ENCODE measurements at places on chromosomes 12 and 14.

DNA sequence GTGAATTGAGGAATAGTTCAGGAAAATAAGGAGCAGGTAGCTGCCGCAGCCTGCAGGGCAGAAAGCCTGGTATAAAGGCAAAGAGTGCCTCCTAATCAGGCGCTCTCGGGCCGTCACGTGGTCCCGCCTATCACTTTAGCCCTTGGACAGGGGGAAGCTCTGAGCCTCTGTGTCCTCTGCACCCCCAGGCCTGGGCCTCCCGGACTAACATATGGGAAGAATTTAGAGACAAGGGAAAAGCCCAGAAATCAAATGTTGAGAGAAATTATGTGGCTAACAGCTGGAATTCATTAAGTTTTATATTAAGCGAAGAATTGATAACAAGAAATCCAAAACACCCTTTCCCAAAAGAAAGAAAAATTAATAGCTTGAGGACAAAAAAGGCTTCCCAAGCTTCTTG lies 417.7 kb downstream of the ATP23 start:
- no peak for DNase-seq

GRCh38 chr12:80016684-80017083 lies 81.8 kb upstream of the PPP1R12A start:
- no peak for DNase-seq

- DNase-seq, result no peak
Observed at GRCh38 chr12:42008996-42009395, 135.7 kb downstream of the GXYLT1 start.

- no peak for DNase-seq
Observed at GRCh38 chr12:31020385-31021166, 53.1 kb upstream of the DDX11 start.

- DNase-seq, result no peak
Observed at GRCh38 chr12:89946518-89947135, 238.0 kb upstream of the ATP2B1 start.

- no peak for DNase-seq
Observed at GRCh38 chr14:92582706-92583452, 69.3 kb downstream of the RIN3 start.

- DNase-seq, result no peak
Observed at GRCh38 chr12:213527-213932, 427 bp downstream of the SLC6A12 start.

- DNase-seq, result no peak
Observed at GRCh38 chr12:130431176-130431575, 93.5 kb downstream of the PIWIL1 start.

GRCh38 chr14:47149326-47149725 lies 497.7 kb upstream of the RPL10L start:
- no peak for DNase-seq

DNA sequence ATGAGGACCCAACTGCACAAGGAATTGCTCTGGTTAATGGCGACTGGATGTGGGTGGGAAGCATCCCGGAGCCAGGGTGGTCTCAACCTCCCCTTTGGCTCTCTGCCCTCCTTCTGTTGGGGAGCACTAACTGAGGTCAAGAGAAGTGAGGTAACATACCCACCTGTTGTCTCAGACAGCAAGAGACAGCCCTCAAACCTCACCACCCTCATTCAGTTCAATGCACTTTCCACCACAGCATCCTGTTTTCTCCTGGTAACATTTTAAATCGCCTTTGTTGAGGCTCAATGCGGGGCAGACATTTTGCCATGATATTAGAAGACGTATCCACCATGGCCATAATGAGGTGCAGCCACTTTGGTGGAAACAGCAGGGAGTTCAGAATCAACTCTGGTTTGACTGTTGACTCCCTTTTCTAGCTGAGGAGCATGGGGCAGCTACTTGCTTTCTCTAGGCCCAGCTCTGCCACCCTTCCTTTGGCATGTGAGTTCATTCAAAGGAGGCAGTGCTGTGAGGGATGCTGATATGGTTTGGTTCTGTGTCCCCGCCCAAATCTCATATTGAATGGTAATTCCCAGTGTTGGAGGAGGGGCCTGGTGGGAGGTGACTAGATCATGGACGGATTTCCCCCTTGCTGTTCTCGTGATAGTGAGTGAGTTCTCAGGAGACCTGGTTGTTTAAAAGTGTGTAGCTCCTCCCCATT lies 338.6 kb downstream of the PCNX1 start:
- DNase-seq, result no peak

DNA sequence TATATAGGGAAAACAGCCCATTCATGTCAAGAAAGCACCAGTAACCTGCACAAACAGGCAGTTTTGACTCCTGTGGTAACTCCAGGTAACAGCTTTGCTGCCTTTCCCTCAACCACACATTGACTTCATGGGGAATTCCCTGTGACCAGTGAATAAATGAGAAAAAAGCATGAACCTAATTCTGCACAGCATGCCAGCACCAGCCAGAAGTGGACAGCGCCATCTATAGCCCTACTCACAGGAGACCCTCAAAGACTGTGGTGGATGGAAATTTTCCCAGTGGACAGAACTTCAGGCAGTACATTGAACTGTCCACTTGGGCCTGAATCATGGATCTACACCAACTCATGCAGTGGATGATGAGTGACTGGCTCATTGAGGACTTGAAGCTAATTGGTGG lies 152.1 kb downstream of the SLC8A3 start:
- DNase-seq, result no peak

GRCh38 chr14:71725922-71726579 lies 206.2 kb upstream of the RGS6 start:
- DNase-seq, result no peak

DNA sequence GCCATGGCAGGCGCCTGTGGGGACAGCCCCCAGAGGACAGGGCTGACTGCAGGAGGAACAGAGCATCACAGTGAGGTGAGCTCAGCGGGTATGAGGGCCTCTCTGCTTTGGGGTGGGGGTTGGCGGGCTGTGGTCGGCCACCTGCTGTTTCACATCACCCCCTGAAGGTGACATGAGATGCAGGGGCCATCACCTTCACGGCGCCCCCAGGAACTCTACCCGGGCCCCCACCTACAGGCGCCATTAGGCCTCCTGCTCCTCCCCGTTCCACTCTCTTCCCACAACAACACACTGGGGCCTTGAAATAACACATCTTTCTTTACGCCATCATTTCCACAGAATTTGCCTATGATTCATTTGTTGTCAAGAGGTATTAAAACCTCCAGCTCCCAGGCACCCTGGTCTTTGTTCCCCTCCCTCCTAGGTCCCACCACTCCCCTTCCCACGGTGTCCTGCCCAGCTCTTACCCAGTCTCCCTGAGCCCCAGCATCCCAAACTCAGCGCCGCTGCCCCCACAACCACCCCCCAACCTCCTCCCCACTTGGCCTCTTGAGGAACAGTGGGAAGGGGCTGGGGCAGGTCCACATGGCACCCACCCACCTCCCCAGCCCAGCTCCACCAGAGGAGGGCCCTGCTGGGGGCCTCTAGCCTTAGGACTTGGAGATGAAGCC lies 12.7 kb upstream of the HDAC7 start:
- DNase-seq, result no peak

DNA sequence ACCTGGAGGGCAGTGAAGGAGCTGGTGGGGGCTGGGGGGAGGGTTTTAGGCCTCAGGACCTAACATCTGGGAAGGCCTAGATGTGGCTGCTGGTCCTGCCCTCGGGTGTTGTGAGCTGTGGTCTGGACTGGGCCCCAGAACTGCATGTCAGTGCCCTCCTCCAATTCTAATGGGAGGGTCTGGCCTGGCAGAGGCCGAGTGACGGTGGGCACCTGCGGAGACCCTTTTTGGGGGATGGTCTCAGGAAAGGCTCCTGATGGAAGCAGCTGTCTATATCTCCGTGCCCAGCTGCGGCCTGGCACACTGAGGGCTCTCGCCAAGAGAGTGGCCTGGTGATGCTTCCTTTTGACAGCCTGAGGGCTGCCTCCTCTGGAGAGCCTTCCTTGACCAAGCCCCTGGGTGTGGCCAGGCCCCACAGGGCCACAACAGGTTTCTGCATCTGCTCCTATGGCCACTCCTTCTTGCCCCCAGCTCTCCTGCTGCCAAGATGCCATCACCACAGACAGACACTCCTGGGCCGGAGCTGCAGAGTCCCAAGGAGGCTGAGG lies 5.3 kb downstream of the EXOC3L4 start:
- no peak for DNase-seq

- no peak for DNase-seq
Observed at GRCh38 chr12:89694542-89694941, 14.1 kb downstream of the ATP2B1 start.

GRCh38 chr12:97200181-97200580 lies 262.4 kb upstream of the RMST start:
- no peak for DNase-seq
